ENCODE measurements at places on chromosomes 4 and X.

DNA sequence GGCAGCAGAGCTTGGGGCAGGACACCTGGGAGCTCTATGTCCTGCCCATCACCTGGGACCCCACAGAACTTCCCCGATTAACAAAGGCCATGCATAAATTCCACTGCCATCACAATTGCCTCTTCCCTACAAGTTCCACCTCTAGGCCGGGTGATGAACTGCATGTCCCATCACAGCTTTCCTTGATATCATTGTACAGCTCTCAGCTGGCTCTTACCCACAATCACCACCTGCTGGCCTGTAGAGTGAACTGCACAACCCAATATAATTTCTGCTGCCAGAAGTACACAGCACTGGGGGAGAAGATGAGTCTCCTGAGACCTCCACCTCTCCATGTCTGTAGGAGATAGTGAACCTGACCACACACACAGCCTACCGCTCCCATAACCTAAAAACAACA is 285.0 kb upstream of the AADAT start:
- no peak for DNase-seq

- no peak for DNase-seq
Observed at GRCh38 chrX:37993837-37994619, 12.3 kb upstream of the SYTL5 start.

GRCh38 chrX:153580700-153581386 is 18.1 kb downstream of the CCNQ start:
- no peak for DNase-seq

- DNase-seq: peak; percentile 33
Observed at GRCh38 chr4:107689912-107690587, 30.0 kb downstream of the PAPSS1 start.

GRCh38 chr4:171203425-171203824 is 609.8 kb upstream of the GALNTL6 start:
- peak; percentile 36 for DNase-seq

- DNase-seq: no peak
Observed at GRCh38 chr4:152990471-152991131, 54.5 kb downstream of the FHDC1 start.

GRCh38 chrX:7086384-7086783 is 61.1 kb upstream of the STS start:
- DNase-seq: no peak

GRCh38 chr4:133943081-133943480 is 258.5 kb downstream of the PABPC4L start:
- DNase-seq: no peak

DNA sequence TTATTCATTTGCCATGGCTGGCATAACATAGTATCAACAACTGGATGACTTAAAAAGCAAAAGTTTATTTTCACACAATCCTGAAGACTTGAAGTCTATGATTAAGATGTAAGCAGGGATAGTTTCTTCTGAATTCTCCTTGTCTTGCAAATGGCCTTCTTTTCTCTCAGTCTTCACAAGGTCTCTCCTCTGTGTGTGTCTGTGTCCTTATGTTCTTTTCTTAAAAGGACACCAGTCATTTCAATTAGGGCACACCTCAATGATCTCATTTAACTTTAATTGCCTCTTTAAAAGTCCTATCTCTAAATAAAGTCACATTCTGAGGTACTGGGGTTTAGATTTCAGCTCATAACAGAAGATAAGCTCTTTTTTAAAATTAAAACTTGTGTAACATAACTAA is 399.7 kb downstream of the PABPC4L start:
- no peak for DNase-seq

GRCh38 chrX:12581546-12581945 is 209.7 kb upstream of the PRPS2 start:
- no peak for DNase-seq

- peak; percentile 45 for DNase-seq
Observed at GRCh38 chrX:22300130-22300529, 27.4 kb downstream of the CBLL2 start.

GRCh38 chr4:98963538-98964433 is 31.7 kb upstream of the METAP1 start:
- DNase-seq: peak; percentile 42

DNA sequence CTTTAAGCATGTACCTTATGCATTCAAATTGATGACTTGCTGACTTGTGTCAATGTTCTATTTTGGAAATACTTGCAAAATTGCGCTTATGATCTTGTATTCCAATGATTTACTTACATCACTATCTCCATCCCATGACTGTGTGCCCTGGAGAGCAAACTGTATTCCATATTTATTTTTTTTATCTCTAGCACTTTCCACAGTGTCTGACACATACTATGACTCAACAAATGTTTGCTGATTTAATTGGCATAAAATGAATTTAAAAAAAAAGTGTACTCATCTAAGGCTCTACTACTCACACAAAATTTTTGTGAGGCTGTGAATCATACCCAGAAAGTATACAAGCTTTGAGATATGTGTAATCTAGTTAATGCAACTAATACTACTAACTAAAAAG is 1066.8 kb upstream of the ADGRL3 start:
- peak; percentile 6 for DNase-seq

Measured in stromal cell of bone marrow (primary cell).